ENCODE measurements at places on chromosomes 1 and 21.

- peak; percentile 42 for DNase-seq
Measured at GRCh38 chr1:233518344-233518743, 95.6 kb upstream of the KCNK1 start.

DNA sequence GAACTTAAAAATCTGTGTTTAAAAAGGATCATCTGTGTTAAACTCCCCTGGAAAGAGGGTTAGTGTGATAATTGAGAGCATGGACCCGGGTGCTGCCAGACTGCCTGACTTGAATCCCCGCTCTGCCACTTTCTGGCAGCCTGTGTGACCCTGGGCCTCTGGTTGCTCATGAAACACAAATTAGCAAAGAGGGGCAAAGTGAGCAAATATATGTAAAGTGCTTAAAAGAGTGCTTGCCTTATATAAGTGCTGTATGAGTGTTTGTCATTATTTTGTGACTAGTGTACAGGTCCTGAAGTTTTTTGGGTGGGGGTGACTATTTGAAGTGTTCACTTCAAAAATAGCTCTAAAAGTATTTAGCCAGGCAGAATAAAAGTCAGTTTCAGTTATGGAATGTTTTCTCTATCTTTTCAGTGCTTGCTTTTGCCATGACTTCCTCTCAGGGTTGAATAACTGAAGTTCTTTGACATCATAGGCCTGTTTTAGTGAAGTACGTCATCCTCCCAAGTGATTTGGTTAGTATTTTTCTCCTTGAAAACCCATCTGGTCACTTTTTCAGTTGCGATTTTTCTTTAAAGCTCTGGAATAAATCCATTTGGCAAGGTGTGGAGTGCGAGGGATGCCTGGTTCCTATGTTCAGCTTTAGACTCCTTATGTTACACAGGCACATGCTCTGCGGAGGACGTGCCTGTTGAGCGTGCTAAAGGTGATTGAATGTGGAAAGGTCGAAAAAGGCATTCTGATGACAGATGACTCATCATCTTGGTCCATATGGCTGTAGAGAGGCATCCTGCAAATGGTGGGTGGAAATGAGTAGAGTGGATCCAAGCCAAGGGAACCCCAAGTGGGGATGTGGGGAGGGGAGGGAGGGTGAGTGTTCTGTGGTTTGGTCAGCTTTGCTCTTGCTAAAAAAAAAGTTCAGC is 47.8 kb downstream of the AK4 start:
- DNase-seq: no peak

DNA sequence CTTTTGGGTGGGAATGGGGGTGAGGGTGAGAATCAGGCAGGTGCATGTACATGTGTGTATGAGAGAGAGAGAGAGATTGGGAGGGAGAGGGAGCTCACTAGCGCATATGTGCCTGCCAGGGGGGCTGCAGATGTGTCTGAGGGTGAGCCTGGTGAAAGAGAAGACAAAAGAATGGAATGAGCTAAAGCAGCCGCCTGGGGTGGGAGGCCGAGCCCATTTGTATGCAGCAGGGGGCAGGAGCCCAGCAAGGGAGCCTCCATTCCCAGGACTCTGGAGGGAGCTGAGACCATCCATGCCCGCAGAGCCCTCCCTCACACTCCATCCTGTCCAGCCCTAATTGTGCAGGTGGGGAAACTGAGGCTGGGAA is 95.0 kb downstream of the EPHB2 start:
- no peak for DNase-seq

DNA sequence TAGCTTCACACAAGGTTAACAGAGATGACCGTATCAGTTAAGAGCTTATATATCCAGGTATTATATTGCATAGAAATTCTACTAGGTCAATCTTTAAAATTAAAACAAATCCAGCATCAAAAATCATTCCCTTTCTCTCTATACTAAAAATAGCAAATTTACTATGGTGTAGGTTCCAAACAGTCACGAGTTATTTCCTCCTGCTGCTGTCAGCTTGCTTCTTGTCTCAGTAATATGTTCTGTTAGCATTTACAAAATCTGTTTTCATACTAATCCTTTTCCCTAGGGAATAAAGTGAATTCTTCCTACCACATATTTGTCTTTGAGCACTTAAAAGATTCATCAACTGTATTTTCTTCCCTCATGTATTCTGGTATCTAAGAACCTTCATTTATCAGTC is 2.5 kb downstream of the WDR26 start:
- DNase-seq: no peak

GRCh38 chr1:241976229-241976628 is 18.7 kb downstream of the BECN2 start:
- no peak for DNase-seq

DNA sequence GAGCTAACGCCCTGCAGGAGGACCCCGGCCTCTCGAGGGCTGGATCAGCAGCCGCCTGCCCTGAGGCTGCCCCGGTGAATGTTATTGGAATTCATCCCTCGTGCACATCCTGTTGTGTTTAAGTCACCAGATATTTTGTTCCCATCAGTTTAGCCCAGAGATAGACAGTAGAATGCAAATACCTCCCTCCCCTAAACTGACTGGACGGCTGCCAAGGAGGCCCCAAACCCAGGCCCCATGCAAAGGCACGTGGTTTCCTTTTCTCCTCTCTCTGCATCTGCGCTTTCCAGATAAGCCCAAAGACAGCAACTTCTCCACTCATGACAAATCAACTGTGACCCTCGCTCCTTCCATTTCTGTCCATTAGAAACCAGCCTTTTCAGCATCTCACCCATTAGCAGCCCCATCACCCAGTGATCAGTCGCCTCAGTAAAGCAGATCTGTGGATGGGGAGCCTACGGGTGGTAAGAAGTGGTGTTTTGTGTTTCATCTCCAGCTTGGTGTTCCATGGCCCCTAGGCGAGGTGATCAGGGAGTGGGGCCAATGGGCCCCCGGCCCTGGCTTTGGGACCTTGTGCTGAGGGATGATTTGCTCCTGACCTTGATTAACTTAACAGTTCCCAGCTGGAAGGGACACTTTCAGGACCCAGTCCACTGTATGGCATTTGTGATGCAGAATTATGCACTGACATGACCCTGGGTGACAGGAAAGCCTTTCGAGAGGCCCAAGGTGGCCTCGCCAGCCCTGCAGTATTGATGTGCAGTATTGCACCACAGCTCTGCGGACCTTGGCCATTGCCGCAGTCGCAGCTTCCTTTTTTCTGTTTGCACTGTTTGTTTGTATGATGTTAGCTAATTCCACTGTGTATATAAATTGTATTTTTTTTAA is 5.2 kb downstream of the NPPA start:
- DNase-seq: no peak

DNA sequence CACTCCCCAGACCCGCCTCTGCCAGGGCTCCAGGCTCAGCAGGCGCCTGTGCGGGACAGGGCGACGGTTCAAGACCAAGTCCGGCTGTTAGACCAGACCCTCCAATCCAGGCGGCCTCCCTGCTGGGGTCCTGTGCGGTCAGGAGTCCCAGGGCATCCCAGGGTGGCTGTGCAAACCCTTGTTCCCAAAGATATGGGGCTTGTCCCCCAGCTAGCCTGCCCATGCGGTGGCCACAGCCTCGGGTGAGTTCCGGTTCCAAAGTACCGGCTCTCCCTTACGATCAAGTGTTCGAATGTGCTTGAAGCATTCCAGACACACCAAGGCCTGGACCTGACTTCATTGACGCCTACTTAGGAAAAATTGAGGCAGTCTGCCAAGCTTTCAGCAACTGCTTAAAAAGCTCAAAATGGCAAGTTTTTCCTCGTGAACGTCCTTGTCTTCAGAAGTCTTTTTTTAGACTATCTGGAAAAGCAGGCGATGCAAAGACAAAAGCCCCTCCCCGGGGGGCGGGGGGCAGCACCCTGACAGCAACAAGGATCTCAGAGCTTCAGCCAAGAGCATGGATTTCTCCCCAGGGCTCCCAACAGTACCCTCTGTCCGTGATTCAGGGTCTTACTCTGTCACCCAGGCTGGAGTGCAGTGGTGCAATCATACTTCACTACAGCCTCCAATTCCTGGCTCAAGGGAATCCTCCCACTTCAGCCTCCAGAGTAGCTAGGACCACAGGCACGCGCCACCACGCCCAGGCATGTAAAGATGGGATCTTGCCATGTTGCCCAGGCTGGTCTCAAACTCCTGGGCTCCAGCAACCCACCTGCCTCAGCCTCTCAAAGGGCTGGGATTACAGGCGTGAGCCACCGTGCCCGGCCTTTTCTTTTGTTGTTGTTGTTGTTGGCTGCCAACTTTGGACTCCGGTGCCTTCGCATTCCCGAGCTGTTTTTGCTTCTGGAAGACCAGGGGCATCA is 2.3 kb downstream of the FAAP20 start:
- no peak for DNase-seq

DNA sequence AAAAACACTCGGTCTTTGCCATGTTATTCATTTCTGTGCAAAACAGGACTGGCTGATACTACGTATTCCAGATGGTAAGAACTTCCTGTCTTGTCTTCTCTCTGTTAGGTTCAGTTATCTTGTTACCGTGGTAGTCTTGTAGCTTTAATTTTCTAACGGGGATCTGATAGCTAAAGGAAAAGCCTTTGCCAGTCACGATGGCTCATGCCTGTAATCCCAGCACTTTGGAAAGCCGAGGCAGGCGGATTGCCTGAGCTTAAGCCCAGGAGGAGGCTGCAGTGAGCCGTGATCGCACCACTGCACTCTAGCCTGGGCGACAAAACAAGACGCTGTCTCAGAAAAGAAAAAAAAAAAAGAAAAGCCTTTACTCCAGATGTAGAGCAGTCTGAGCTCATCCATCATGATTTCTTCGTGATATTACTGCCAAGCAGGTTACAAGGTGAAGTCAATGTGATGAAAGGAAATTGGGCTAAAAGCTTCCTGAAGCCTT is 11.1 kb upstream of the MSTO1 start:
- no peak for DNase-seq

GRCh38 chr1:12001249-12001917 is 17.9 kb upstream of the MIIP start:
- DNase-seq: peak; percentile 70

GRCh38 chr21:25343774-25344545 is 263.3 kb downstream of the MRPL39 start:
- no peak for DNase-seq

DNA sequence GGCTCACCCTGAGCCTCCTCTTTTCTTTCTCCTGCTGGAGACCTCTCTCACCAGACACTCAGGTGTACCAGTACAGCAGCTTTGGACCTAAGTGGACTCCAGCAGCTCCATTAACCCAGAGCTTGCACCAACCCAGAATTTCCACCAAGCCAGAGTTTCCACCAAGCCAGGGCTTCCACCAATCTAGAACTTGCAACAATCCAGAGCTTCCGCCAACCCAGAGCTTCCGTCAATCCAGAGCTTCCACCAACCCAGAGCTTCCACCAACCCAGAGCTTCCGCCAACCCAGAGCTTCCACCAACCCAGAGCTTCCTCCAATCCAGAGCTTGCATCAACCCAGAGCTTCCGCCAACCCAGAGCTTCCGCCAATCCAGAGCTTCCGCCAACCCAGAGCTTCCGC is 23.2 kb downstream of the CRYAA start:
- no peak for DNase-seq

GRCh38 chr21:45593162-45594022 is 50.1 kb upstream of the PCBP3 start:
- DNase-seq: no peak

- no peak for DNase-seq
Measured at GRCh38 chr1:3814771-3815561, 18.7 kb upstream of the LRRC47 start.

- no peak for DNase-seq
Measured at GRCh38 chr1:8378178-8378577, 60.3 kb downstream of the SLC45A1 start.

DNA sequence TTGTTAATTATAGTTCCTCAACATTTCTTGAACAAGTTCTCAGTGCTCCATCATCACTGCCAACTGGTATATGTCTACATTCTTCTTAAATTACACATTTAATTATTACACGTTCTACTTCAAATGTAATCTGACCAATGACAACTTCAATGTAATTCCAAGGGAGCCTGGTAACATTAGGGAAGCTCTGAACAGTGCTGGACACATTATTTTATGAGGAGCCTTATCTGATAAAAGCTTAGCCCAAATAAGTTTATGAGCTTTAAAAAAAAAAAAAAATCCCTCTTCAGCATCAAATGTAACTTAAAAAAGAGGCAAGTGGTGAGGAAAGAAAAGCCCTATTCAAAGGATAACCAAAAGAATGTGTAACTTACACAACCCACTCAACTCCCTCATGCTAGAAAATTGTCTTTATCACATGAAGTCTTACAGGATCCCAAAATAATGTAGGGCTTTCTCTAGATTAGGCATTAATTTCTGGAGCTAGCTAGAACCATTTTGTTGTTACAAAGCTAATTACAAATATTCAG is 35.2 kb upstream of the ABCA4 start:
- DNase-seq: no peak

- DNase-seq: no peak
Measured at GRCh38 chr21:44006656-44007055, 5.5 kb upstream of the TRAPPC10 start.

GRCh38 chr21:44415073-44416025 is 40.0 kb upstream of the LRRC3 start:
- no peak for DNase-seq

GRCh38 chr1:54542120-54542961 is 5.7 kb upstream of the ACOT11 start:
- DNase-seq: peak; percentile 82

GRCh38 chr1:238664139-238664538 is 722.2 kb upstream of the CHRM3 start:
- no peak for DNase-seq

- DNase-seq: no peak
Measured at GRCh38 chr1:208100906-208101305, 143.3 kb downstream of the PLXNA2 start.

- peak; percentile 68 for DNase-seq
Measured at GRCh38 chr1:203338335-203339036, 12.4 kb downstream of the FMOD start.

- DNase-seq: no peak
Measured at GRCh38 chr21:42499444-42500112, 3.6 kb upstream of the RSPH1 start.

DNA sequence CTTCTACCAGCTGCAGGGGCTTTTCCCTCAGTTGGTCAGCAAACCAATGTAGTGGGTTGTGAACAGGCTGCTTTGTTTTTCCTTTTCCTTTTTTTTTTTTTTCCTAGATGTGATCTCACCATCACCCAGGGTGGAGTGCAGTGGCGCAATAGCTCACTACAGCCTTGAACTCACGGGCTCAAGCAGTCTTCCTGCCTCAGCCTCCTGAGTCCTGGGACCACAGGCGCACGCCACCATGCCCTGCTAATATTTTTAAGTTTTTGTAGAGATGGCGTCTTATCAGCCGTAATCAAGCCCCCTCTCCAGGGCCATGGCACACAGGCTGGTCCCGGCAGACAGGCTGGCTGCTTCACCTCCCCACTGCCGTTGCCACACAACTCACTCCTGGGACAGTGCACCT is 3.4 kb upstream of the TRIM11 start:
- no peak for DNase-seq

- DNase-seq: no peak
Measured at GRCh38 chr1:96967311-96967710, 245.7 kb downstream of the PTBP2 start.

DNA sequence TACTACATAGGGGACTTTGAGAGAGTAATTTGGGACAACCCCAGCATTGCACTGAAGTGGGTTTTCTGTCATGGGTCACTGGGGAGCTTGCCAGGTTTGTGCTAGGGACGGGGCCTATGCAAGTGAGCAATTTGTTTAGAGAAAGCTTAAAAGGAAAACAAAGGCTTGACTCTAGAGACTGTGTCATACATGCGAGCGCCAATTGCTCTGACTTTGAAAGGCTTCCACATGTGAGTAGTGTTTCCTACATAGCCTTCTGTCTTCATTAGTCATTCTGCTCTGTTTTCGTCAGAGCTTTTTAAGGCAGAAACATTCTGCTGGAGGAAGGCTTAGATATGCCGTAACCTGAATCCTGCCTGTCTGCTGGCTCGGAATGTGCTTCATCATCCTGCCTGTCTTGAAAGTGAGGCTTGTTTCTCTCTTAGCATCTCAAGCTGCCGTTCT is 28.4 kb downstream of the TRIM45 start:
- peak; percentile 20 for DNase-seq

Data from stimulated activated CD4-positive, alpha-beta T cell treated with anti-CD3 and anti-CD28 coated beads, Interleukin-15, amount 100 ng/mL, for 24 hours (primary cell).